ENCODE measurements at places on chromosomes 3 and 15.

DNA sequence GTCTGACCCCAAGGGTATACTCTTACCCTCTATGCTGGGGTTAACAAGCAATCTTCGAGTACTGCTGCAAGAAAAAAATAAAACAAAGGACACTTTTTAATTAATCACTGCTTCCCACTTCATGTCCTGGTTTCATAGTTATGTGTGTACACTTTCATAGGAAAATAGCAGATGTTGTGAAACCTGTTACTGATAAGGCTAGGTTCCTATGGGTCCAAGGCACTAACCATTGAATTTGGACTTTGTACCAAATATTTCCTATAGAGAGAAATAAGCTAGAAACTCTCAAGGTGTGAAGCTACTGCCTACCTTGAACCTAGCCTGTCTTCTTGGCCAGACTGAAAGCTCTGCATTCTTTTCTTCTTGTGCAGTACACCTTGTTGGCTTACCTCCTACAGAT, 14.6 kb upstream of the GPR160 start:
- no peak for DNase-seq

DNA sequence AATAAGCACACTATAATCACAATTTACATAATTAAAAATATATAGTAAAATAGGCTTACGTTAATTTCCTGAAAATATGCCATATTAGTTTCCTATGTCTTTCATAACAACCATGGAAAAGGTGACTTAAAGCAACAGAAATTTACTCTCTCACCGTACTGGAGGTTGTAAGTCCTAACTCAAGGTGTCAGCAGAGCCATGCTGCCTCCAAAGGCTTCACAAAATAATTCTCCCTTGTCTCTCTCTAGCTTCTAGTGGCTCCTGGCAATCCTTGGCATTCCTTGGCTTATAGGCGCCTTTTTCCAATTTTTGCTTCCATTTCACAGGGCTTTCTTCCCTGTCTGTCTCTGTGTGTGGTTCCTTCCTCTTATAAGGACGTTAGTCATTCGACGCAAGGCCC, 7.6 kb downstream of the SI start:
- no peak for DNase-seq

DNA sequence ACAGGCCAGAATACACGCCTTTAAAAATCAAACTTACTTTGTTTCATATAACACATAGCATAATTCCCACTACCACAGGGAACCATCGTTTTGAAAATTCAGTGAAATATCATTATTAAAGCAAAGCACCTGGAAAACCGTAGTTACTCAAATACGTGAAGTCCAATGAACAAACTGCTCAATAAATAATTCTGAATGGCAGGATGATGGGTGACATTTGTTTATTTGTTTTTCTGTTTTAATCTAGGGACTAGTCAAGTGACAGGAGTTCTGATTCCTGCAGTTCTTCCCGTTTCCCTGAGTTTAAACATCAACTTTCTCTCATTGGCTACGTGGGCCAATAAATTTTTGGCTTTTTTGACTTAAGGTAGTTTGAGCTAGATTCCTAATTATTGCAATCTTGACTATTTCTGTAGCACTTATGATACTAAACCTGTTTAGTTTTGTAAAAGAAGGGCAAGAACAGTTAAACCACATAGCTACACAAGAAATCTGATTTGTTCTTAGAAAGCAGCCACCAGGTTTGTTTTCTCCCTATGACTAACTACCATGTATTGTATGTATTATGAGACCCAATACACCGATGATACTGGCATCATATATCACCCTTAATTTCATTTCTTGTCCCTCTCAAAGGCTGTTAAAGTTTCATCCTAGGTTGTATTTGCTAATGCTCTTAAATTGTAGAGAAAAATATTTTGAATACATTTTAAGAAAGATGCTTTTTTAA, 411.2 kb downstream of the SHQ1 start:
- DNase-seq: no peak

GRCh38 chr3:57007521-57008460, 52.7 kb upstream of the SPATA12 start:
- DNase-seq: no peak

GRCh38 chr3:11558002-11558401, 85.7 kb downstream of the VGLL4 start:
- DNase-seq: no peak

DNA sequence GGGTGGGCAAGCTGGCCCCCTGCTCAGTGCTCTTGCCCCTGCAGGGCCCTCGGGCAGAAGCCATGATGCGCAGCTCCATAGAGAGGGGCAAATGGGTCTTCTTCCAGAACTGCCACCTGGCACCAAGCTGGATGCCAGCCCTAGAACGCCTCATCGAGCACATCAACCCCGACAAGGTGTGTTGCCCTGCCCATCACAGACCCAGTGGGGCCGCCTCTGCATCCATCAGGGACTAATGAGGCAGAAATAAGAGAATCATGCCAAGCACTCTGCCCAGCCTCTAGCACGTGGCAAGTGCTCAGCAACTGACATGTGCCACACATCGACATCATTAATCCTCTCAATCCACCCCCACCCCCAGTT, 49.4 kb downstream of the SEMA3G start:
- no peak for DNase-seq

GRCh38 chr15:69468241-69469121, 15.9 kb downstream of the RPLP1 start:
- DNase-seq: peak; percentile 29

DNA sequence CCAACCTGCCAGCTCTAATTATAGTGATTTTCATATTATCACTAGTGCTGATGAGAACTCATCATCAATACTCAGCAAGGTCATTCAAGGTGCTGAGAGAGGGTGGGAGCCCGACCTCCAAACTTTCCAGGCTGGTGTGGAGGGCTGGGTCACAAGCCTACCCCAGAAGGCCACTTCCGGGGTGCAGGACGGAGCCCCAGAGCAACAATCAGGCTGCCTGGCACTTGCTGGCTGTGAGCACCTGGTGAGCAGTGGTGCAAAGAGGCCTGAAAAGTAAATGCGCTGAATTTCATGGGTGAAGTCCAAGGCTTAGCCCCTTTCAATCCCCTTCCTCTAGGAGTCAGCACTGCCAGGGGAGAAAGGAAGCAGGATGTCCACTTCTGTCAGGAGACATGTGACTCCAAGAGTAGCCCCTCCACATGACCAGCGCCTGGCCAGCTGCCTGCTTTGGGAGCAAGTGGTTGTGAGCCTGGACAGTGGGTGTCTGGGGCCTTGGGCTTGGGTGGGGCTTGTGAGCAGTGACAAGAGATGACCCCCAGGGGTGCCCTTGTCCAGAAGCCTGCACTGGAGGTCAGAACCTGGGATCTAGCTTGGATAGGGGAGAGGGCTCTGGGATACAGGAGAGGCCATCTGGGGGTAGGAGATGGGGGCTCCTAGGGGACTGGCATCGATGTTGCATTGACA, 165.0 kb upstream of the TLE3 start:
- DNase-seq: no peak

GRCh38 chr3:21703291-21703690, 47.7 kb downstream of the ZNF385D start:
- no peak for DNase-seq
